ENCODE measurements at places on chromosomes 13 and 19.

- no peak for DNase-seq
Measured at GRCh38 chr13:70297189-70297616, 189.0 kb upstream of the KLHL1 start.

DNA sequence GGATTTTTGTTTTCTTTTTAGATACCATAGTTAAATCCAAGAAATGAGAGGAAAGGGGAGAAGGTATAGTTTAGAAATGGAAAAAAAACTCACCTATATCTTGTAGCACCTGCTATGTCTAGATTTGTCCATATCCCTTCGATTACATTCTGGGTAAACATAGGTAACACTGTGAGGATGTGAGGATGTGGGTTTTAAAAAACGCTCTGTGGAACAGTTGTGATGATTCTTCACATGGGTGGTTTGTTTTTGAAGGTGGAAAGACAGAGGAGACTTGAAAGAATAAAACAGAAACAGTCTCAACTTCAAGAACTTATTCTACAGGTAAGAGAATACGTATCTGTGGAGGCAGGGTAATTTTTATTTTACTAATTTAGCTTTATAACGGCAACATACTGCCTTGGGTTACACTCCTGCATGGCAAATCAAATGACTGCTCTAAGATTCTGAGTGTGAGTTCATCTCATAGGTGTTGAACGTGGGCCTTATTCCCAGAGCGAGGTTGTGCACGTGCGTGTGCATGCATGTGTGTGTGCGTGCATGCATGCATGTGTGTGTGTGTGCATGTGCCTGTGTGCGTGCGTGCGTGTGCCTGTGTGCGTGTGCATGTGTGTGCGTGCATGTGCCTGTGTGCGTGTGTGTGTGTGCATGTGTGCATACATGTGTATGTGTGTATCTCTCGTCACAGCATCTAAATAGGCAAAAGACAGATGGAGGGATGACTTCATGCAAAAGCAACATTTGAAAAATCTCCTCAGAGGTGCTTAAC is 23.5 kb downstream of the ATP4B start:
- DNase-seq, result no peak

DNA sequence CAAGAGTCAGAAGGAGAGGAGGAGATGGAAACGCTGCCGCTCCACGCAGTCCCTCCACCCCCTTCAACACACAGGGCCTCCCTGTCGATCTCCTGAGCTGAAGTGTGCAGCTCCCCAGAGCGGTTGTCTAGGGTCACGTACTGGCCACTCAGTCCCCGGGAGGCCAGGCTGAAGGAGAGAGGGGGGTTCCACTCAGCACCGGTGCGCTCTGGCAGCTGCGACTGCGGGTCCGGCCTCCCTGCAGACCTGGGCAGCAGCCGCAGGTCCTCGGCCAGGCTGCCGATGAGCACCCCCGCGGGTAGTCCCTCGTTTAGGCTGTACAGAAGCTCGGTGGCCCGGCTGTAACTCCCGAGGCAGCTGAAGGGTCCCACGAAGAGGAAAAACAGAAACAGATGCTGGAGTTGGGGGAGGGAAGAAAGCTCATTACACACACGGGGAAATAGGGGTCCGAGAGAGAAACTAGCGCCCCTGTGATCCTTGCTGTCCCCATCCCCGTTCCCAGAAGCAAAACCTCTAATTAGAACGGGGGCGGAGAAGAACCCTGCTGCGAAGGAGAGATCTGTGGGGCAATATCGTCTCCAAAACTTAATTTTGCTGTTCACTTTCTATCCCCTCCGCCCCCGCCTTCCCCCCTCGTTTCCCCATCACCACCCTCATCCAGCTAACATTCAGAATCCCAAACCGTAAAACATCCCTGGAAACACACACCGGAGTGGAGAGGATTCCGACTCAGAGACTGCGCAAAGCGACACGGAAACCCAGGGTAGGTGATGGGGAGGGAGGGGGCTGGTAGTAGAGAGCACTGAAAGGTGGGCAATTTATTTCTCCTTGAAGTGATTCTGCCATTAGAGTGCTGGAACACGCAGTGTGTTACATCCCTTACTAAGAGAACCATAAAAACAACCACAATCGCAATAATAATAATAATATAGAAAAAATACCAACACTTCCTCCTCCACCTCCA is 1.8 kb downstream of the PCDH20 start:
- DNase-seq, result no peak

DNA sequence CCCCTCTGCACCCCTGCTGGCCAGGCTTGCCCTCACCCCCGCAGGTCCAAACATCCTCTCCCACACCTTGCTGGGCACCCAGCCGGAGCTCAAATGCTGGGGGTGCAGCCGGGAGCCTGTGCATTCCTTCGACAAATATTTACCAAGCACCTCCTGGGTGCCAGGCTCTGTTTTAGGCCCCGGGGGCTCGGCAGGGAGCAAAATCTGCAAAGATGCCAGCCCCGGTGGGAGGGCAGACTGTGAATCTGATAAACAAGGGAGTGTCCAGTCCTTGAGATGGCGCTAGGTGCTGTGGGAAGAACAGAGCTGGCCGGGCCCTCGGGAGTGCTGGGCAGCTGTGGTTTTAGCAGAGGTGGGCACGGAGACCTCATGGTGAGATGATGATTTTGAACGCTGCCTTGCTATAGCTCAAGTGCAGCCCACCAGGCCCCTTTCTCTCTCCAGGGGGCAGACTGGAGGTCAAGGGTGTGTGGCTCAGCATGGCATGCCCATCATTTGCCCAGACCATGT is 10.6 kb downstream of the NFIX start:
- DNase-seq, result no peak

GRCh38 chr13:111048387-111048786 is 66.7 kb upstream of the ARHGEF7 start:
- DNase-seq, result no peak

GRCh38 chr19:28501976-28502375 is 711.0 kb downstream of the UQCRFS1 start:
- no peak for DNase-seq

DNA sequence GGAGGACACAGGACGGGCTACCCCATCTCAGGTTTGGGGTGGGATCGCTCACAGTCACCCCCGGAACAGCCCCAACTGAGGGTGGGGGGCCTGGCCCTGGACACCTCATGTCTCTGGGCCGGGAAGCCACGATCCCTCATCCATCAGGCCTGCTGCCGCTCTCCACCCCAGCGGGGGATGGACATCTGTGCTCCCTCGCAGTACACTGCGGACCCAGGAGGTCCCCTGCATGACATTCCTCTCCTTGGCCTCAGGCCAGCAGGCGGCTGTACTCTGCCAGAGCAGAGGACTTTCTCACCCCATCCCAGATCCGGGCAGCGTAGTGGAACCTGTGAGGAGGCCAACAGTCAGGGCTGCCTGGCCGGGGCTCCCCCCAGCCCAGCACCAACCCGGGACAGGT is 15.5 kb downstream of the IRGC start:
- no peak for DNase-seq

DNA sequence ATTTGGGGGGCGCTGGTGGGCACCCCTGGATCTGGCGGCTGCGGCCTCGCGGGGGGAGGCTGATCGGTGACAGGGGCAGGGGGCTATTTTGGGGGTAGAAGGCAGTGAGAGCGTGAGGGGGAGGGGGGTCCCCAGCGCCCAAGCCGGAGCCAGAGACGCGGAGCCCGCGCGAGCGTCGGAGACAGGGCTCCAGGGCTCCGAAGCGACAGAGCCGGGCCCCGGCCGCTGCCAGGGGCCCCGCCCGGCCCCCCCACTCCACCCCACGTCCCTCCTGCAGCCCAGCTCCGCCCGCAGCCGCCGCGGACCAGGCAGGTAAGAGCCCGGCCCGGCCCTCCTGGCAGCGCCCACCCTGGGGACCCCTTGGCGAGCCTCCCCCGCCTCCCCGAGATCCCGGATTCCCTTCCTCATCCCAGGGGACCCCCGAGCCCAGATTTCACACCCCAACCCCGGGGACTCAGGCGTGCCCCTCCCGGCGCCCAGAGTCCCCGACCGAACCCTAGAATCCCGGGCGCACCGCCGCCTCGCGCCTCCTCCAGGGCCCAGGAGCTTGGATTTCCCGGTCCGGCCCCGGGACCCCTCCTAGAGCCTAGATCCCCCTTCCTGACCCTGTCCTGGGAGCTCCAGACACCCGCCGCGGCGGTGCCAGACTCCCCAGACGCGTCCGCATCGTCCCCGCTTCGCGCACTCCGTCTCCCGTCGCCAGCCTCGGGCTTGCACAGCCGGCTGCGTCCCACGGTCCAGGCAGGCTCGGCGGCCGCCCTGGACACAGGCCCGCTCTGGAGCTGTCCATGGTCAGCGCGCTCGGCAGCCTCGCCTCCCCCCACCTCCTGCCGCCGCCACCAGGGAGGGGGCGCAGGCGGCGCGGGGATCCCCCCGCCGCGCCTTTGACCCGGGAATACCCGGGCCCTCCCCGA is at the start of gene PPFIA3:
PPFIA3 (plus strand) TSS at position 134 of the 914 bp plus-strand sequence. CDS start 8,330 bp downstream, outside the sequence.
- no peak for DNase-seq

GRCh38 chr13:79995334-79995733 is 345.6 kb downstream of the SPRY2 start:
- DNase-seq, result no peak

Measured in activated naive CD4-positive, alpha-beta T cell treated with anti-CD3 and anti-CD28 coated beads for 36 hours (primary cell).